ENCODE measurements at places on chromosomes 6 and 20.
A peak's percentile ranks its signal among the peaks of the same experiment; 100 is the strongest.

GRCh38 chr20:59813948-59814839 lies 119.2 kb downstream of the SYCP2 start:
- DNase-seq, result no peak

- peak; percentile 97 for DNase-seq
Measured at GRCh38 chr20:63957004-63957689, 931 bp upstream of the UCKL1 start.

DNA sequence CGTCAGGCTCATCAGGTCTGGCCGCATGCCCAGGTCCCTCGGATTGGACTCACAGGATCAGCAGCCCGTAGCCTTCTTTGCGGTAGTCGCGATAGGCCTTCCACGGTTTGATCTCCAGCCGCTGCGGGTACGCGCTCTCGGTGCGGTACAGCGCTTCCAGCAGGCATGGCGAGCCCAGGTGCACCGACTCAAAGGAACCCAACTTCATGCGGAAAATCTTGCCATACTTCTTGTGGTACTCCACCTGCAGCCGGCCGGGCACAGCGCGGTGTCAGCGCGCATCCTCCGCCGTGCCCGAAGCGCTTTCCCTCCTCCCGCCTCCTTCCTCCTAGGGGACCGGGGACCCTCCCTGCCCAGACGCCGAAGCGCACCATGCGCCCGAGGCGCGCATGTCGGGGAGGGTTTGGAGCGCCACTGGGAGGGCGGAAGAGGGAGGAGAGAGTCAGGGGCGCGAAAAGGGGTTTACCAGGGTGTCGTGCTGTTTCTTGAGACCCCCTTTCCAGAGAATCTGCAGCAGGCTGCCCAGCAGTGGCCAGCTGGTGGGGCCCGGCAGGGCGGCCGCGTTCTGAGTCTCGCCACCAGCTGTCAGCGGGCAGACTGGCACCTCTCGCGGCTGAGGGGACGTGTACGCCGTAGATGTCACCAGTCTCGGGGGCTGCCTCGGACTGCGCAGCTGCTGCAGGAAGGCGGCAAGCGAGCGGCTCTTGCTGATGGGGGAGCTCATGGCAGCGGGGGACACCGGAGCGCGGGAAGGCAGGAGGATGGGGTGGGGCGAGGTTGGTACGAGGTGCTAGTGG lies 732 bp downstream of the CYP24A1 start:
- peak; percentile 63 for DNase-seq

DNA sequence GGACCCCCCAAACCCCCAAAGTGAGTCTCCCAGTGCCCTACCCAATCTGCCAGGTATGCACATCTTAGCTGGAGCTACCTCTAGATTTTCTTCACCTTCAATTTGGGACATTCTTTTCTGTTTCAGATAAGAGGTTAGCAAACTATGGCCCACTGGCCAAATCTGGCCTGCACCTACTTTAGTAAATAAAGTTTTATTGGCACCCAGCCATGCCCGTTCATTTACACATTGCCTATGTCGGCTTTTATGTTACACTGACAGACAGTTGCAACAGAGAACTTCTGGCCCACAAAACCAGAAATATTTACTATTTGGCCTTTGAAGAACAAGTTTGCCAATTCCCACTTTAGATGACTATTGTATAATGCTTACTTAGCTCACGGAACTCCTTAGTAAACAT lies 55.9 kb upstream of the STX16 start:
- DNase-seq, result no peak

DNA sequence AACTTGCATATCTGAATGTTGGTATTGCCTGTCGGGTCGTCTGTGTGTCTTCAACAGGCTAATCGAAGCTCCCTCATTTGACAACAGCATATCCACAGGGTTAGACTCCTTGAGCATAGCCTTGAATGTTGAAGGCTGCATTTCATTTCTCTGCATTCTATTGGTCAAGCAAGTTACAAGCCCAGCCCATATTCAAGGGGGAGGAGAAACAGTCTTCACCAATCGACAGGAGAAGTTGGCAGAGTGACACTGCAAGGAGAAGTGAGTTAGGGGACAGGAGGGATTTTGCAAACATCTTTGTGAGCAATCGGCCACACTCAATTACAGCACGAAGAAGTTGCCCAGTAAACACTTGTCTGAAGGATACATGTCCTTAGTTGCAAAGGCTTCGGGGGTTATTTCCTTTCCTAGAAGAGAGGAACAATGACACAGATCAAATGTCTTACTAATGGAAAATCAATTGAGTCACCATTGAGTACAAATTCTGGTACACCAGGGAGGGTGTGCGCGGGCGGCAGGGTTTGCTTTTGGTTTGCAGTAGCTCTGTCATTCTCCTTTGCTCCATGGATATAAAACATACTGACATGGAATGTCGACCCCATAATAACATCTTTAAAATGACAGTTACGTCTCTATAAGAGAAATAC lies 60.6 kb upstream of the NT5E start:
- no peak for DNase-seq

DNA sequence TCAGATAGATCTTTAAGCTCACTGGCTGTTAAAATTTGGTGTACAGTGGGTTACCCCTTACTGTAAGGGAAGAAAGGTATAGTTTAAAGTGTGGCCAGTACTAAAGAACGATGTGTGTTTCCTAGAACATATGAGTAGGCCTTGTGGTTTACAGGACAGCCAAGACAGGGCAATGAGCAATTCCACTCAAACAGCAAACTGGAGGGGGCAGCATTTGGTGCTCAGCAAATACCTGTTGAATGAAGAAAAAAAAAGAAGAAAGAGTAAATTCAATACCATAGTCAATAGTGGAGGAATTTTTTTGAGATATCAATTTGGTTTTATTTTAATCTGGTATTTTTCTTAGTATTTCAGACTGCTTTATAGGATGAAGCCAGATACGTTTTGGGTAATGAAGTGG lies 3.8 kb upstream of the NCOA5 start:
- no peak for DNase-seq

GRCh38 chr20:33687370-33687915 lies 1.3 kb upstream of the E2F1 start:
- DNase-seq, result no peak

- no peak for DNase-seq
Measured at GRCh38 chr20:62222972-62223371, 2.9 kb upstream of the HRH3 start.

DNA sequence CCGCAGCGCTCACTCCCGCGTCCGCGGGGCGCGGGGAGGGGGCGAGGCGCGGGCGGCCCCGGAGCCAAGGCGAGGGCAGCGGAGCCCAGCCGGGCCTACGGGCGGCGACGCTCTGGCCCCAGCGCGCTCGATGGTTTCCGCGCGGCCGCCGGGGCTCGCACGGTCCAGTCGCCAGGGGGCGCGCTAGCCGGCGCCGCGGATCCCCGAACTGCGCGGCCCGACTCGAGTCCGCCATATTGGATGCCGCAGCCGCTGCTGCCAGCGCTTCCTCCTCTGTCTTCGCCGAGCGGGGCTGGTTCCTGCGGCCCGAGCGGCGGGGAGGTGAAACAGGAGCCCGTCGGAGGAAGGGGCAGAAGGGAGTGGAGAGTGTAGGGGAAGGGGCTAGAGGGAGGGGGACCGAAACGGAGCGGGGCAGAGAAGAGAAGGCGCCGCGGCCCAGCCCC lies at the start of gene SCAF8:
SCAF8 (plus strand) TSS at position 234 of the 443 bp plus-strand sequence. CDS start 485 bp downstream, outside the sequence.
- DNase-seq, result peak; percentile 62

Measured in SW480 (cell line).